ENCODE measurements at places on chromosomes 1 and 21.

DNA sequence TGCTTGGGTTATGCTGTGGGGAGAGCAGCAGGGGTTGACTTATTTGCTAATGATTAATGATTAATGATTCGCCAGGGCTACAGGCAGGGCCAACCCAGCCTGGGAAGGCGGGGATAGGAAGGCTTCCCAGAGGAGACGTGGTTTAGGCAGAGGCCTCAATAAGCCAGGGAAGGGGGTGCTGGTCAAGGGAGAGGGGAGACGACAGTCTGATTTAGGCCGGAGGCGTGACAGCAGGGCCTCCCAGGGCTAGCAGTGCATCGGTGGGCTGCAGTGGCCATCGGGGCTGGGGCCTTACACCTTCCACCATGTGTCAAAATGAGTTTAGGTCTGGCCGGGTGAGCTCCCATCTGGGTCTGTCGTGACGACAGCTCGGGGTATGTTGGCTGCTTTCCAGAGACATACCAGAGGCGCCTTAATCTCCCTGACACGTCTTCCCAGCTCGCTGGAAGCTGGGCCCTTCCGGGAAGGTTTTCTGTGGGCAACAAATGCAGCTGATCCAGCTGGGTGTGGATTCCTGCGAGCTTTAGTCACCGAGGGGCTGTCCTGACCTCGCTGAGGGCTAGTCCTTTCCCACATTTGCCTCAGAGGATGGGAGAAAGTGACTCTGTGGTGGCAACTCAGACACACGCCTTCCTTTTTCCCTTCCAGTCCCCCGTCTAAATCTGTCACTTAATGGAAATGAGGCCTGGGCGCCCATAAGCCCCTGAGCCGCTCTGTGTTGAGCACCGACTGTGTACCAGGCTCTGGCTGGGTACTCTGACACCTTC, 3.7 kb upstream of the SLC1A7 start:
- peak; percentile 36 for DNase-seq

DNA sequence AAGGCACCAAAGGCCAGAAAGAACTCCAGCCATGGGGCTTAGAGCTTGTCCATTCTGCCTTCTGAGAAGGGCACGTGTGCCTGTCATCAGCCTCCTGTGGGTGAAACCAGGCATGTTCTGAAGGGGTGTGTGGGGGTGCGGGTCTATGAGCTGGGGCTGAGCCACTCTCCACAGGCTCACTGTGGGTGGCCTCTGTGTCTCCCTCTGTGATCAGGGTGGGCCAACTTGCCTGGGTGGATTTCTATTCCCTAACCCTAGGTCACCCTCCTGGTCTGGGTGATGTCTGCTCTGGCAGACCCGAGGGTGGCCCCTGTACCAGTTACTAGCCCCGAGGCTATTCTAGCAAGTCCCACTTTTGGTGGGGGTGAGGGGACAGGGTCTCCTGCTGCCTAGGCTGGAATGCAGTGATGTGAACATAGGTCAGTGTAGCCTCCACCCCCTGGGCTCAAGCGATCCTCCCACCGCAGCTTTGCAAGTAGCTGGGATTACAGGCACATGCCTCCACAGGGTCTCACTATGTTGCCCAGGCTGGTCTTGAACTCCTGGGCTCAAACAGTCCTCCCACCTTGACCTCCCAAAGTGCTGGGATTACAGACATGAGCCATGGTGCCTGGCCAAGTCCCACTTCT, 94.4 kb downstream of the TRIM11 start:
- no peak for DNase-seq

DNA sequence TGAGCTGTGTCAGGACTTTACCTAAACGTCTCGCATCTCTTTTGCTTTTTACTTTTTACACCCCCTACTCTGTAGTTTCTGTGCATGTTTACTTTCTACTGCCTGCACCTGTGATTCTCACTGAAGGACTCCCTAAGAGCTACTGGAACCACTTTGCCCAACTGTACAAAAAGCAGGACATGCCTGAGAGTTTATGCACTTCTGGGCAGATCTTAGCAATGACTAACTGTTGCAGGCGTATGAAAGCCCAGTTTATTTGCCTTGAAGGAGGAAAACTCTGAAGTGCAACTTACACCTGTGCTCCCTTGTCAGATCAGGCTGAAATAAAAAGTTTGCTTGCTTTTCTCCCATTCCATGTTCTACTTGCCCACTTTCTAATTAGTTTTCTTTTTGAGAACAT, 467.0 kb upstream of the USP24 start:
- DNase-seq, result no peak

- DNase-seq, result no peak
Measured at GRCh38 chr1:67431869-67432578, 1.8 kb upstream of the SERBP1 start.

DNA sequence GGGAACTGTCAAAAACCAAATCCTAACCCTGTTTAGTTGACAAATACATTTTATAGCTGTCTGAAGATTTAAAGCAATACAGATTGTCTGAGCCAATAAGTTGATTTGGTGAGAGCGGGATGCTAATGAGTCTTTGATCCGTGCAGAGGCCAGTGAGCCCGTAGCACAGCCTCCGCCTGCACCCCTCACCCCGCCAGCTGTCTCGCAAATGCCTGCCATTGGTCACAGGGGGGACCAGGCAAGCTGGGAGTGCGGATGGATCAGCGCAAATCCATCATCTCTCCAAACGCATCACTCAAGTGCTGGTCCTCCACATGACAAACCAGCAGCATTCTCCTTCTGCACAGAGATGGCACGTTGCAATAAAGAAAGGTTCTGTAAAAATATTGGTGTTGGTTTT, 51.0 kb downstream of the ZBTB18 start:
- no peak for DNase-seq

Data from right renal cortex interstitium (tissue), 3 donors.